Renal cortex interstitium (tissue), 15 donors: ENCODE measurements at places on chromosomes 7 and 10. TPM values are rescaled to one million over a fixed set of nuclear protein-coding genes. Genes with fewer than 3 reads are reported as not detected.

- DNase-seq, result no peak
Observed at GRCh38 chr10:71729161-71729636, 9.6 kb upstream of the C10orf105 start.

- DNase-seq, result no peak
Observed at GRCh38 chr10:59126261-59126660, 50.2 kb upstream of the PHYHIPL start.

- DNase-seq, result no peak
Observed at GRCh38 chr10:51878695-51879094, 179.3 kb upstream of the CSTF2T start.

DNA sequence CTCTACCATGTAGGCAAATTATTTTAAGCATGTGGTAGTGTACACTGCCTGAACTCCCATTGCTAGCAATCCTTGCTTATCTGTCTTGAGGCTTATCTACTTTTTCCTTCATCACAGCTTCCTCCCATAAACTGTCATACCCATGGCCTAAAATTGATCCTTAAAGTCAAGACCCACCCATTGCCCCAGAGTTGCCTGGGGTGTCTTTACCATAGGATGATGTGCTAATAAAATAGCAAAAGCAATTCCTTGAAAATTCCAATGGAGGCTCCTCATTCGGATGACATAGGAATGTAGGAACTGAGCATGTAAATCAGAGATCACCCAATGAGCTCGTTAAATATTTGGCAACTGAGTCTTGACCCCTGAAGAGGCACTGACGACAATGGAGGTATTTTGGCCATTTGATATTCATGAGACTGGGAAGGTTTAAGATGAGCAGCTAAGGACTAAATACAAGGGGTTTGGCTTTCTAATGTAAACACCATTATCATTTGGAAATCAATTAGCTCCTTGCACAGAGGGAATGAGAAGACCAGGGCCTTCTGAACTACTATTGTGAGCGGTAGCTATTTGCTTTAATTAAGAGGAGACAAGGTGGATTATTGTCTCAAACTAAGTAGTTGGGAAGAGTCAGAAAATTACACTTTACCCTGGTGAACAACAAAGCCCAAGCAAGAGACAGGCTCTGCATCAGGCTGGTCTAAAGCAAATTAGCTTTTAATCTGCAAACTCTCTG, 234.9 kb downstream of the GATA3 start:
- no peak for DNase-seq

ARHGAP22 gene
- 1.2 TPM for polyA plus RNA-seq
